ENCODE measurements at places on chromosomes 16 and 17. TPM values are rescaled to one million over a fixed set of nuclear protein-coding genes. Genes with fewer than 3 reads are reported as not detected.

DNA sequence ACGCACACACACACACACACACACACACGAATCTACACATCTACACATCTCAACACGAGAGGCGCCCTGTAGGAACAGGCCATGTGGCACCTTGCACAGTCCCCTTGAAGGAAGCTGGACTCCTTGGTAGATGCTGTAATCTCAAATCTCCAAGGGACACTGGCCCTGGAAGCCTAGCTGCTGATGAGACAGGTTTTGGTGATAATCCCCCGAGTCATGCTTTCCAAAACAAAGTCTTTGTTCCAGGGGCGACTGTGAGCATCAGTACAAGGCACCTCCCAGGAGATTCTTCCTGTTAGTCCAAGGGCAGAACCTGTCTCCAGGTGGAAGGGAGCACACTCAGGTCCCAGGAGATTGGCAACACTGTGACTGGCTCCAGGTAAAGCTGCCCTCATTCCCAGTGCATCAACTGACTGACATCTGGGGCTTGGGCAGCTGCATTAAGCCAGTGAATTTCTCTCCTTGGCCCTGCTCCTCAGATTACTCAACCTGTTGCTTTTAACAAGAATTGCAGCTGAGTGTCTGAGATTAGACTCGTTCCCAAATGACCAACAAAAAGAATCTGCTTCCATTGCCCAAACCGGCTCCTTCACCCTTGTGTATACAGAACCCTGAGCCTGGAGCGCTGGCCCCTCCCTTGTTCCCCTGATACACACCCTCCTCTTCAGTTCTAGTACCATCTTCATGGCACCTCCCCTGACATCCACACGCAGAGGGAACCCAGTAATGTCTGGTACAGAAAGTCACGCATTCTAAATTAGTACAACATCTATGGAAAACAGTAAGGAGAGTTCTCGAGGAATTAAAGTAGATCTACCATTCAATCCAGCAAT, 13.9 kb upstream of the TNRC6C start:
- no peak for DNase-seq

DNA sequence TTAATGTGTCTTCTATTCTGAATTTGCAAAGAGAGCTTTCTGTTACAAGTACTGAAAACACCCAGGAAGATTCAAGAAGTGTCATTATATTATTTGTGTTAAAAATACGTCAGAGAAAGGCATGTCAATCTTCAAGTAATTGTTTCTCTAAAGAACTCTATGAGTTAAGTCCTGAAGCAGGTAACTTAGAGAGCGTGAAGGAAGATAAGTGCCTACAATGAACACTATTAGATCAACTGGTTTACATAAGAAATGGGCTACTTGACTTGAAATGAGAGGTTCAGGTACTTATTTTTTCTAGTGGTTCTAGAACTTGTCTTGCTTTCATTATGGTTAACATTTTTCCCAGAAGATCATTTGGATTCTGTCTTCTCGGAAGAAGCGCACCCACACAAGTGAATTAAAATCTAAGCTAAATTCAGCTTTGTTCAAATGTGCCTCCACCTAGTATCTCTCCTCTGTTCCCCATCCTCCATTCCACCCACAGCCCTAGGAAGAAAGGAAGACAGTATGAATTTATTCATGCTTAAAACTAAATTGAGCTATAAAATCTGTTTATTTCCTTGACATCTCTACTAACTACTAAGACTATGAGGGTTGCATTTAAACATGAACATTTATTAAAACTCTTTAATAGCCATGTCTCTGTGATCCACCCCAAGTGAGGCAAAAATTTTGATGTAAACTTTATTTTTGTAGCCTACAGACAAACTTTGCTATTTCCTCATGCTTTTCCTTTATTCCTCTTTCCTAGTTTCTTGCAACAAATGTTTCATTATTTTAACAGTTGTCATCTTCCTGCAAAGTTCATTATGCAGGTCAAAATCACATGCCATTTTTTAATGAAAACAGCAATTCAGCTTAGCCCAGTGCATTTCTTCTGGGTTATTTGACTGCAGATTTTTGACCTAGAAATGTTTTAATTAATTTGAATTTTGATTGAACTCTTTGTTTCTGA, 206.8 kb downstream of the KCNJ2 start:
- DNase-seq = no peak

DNA sequence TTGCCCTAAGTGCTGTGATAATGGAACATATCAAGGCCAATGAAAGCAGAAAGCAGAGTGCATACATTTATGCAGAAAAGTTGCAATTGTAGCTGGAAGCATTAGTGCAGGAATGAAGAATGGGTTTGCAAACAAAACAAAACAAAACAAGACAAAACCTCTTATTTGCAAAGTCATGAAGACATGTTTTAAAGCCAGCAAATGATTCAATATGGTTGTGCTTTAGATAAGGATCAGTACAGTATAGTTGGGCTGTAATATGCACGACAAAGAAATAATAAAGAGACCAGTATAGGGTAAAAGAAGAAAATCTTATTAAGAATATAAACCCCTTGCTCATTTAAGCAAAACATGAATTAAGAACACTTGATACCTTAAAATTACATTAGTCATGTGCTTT, 398.1 kb downstream of the KIF2B start:
- no peak for DNase-seq

- no peak for DNase-seq
Observed at GRCh38 chr16:47136099-47136842, 7.5 kb downstream of the NETO2 start.

- no peak for DNase-seq
Observed at GRCh38 chr16:73420244-73420643, 372.3 kb upstream of the ZFHX3 start.

GRCh38 chr17:51718983-51719382, 439.5 kb downstream of the CA10 start:
- no peak for DNase-seq

DNA sequence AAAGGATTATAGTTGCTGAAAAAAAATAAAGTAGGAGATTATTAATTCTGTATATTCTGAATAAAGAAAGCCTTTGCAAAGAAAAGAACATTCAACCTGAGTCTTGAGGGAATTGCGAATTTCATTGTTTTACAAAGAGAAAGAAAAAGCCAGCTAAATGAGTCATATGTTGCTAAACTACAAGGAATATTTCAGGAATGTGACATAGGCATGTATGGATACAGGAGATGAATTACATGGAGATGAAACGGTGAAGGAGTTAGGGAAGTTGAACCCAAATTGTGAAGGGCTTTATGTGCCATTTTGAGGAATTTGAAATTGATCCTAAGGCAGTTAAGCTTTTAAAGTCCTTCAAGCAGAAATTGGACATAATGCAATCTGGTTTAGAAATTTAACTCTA, 177.3 kb upstream of the RBL2 start:
- DNase-seq = no peak

DNA sequence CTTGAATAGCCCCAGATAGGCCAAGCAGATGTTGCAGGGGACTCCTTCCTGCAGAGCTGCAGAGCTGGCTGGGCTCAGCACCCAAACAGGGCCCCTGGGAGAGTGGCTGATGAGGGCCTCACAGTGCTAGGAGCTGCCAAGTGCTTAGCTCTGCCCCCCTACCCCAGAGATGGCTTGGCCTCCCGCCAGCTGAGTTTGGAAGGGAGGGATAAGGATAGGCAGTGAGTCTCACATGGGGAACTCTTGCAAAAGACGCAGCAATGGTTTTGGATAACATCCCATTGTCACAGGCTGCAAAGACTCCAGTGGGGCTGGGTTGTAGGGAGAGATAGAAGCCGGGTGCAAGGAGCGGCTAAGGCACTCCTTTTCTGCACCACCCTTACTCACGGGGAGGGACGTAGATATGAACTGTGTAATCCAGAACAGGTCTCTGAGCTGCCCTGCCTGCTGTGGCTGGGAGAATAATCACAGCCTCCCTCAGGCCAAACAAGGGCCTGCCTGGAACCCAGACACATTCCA, 52.9 kb upstream of the MAF start:
- no peak for DNase-seq

DNA sequence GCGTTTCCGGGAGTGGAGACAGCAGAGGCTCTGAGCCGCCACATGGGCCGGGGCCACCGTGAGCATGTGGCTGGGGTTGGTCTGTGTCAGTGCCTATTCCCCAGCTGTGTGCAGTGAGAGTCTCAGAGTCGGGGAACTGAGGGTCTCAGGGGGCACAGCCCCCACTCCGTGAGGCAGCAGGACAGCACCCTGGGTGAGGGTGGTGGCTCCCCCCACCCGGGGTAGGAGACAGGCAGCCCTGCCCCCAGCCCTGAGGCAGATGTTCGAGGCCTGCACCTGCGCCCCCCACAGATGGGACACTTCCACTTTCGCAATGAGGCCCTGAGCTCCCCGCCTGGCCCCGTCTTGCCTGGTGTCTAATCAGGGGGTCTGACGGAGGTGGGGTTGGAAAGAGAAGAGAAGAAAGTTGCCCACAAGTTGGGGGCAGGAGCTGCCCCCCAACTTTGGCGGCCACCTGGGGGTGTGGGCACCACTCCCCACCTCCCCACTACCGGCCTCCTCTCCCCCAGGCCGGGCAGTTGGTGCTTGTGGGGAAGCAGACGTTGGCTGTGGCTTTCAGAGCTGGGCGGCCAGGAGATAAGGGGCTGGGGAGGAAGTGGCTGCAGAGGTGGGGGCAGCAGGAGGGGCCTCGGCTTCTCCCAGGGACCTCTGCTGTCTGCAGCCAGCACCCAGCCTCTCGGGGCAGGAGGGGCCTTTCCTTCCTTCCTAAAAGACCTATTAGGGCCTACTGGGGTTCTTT, 1.8 kb upstream of the CBFA2T3 start:
- no peak for DNase-seq

- no peak for DNase-seq
Observed at GRCh38 chr17:31878703-31879073, 19.6 kb upstream of the COPRS start.

GRCh38 chr16:19415461-19415860, 2.2 kb upstream of the TMC5 start:
- DNase-seq = no peak

DNA sequence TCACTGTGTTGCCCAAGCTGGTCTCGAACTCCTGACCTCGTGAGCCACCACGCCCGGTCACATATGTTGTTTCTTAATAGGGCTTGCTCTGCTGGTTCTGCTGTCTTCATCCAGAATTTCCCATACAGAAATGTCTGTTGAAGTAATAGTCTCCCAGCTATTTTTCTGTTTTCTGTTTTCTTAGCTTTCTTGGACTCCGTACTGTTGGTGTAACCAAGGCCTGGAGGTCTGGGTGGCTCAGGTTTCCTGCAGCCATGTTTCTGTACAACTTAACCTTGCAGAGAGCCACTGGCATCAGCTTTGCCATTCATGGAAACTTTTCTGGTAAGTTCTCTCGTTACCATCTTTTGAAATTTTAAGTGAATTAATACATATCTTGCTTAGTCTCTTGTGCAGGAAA, 2.8 kb downstream of the SF3B3 start:
- no peak for DNase-seq

GRCh38 chr17:31251970-31252328, 45.1 kb downstream of the OMG start:
- no peak for DNase-seq

DNA sequence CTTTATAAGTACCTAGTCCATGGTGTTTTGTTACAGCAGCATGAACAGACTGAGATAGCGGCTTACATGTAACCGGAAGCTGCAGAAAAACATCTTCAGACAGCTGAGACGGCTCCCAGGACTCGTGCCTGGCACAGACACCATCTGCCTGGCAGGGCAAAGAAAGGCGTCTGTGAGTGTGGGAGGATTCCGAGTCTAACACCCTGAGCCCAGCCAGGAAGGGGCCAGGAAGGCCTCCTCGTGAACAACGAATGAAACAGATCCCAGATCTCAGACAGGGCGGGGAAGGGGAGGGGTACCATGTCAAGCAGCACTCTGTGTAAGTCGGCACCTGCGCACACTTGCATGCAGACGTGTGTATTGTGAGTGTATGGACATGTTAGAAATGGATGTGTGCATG, 4.4 kb upstream of the CSNK1D start:
- DNase-seq = no peak

- DNase-seq = no peak
Observed at GRCh38 chr17:2282297-2282873, 21.2 kb downstream of the SMG6 start.

DNA sequence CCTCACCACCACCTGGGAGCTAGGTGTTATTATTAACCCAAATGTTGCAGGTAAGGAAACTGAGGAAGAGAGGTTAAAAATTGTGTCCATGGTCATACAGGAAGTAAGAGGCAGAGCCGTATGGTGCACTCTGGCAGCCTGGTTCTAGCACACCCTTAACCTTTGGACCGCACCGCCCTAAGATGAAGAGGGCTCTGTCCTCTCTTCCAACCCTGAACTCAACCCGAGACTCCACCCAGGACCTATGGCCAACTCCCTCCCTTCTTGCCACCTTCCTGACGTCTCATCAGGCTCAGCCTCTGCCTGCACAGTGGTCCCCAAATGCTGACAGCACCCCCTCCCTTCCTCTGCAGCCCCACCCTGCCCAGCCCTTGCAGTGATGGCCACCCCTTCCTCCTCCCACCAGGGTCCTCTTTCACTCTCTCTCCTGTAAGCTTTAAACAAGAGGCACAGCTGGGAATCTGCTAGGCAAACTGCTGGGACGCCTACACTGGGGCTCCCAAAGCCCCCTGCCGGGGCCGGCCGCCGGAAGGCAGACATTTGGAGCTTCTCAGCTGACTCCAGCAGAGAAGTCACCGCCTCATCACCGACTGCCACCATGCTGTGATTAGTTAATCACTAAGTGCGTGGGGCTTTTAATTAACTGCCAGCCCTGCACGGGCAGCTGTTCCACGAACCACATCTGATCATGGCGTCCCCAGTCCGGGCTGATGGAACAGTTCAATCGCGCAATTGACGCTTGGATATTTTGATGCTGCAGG, 16.7 kb upstream of the C16orf78 start:
- no peak for DNase-seq

- DNase-seq = no peak
Observed at GRCh38 chr17:57544401-57544800, 200.7 kb downstream of the CCDC182 start.

GRCh38 chr16:30356401-30357084, 1.4 kb upstream of the CD2BP2 start:
- DNase-seq = no peak

DNA sequence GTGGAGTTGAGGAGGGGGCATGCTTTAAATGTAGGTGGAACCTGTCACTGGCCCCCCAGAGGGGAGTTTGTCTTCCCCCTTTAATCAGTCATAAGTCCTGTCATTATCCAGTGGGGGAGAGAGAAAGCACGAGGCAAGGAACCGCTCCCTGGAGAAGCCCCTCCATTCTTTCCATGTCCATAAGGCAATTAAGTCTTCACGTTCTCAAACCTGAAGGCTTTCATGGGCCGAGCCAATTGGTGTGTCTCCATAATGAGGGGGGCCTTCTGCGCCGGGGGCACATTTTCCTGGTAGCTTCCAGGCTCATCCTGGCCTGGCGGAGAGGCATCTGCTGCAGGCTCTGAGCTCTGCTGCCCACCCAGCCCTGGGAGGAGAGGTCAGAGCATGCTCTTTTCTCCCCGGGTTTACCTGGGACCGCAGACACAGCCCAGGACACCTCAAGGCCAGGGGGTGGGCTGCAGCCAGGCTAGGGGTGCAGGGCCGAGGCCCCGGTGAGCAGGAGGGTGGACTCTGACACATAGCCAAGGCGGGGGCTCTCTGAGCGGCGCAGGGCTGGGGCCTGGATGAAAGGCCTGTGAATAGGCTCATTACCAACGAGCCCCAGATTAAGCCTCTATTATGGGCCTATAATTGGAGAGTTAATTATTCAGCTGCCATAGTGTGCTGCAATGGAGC, 42.5 kb downstream of the C16orf78 start:
- DNase-seq = no peak

- DNase-seq = no peak
Observed at GRCh38 chr16:71767060-71767900, 41.4 kb downstream of the AP1G1 start.

IGF2BP1 gene
- total RNA-seq = 1.9 TPM

NKD1 gene
- total RNA-seq = 2.2 TPM

TSPAN10 gene
- total RNA-seq = 0.16 TPM

PSMD3 gene
- total RNA-seq = 69.1 TPM

EFCAB13 gene
- total RNA-seq = 16.8 TPM

DRC3 gene
- 2.0 TPM for total RNA-seq

All from occipital lobe (tissue), 3 donors.